ENCODE measurements at places on chromosomes 7 and 10. TPM values are rescaled to one million over a fixed set of nuclear protein-coding genes. Genes with fewer than 3 reads are reported as not detected.

The TEX47 gene
- not detected for total RNA-seq

The ETV1 gene
- total RNA-seq, result 0.28 TPM

The KCNIP2 gene
- 1.8 TPM for total RNA-seq

The ENO4 gene
- total RNA-seq, result not detected

The HOXA5 gene
- total RNA-seq, result not detected

The SPDYE11 gene
- not detected for total RNA-seq

The SPAM1 gene
- not detected for total RNA-seq

The CALHM3 gene
- total RNA-seq, result 0.16 TPM

The WNT8B gene
- not detected for total RNA-seq

The ANKIB1 gene
- 36.0 TPM for total RNA-seq

The BMPER gene
- not detected for total RNA-seq

The C10orf67 gene
- not detected for total RNA-seq

The SPDYE6 gene
- total RNA-seq, result not detected

The AS3MT gene
- total RNA-seq, result not detected

The HPSE2 gene
- total RNA-seq, result not detected

The OGDHL gene
- 0.51 TPM for total RNA-seq

The ADRB1 gene
- total RNA-seq, result 4.5 TPM

The TMEM178B gene
- total RNA-seq, result 0.03 TPM

The ITIH2 gene
- 0.72 TPM for total RNA-seq

The ELN gene
- total RNA-seq, result 0.19 TPM

The SLC26A4 gene
- not detected for total RNA-seq

The PGAM2 gene
- total RNA-seq, result 0.24 TPM

The UPK3B gene
- 1.3 TPM for total RNA-seq

The SKIDA1 gene
- 0.13 TPM for total RNA-seq

The DYNC1I1 gene
- 0.32 TPM for total RNA-seq

The ZNF853 gene
- total RNA-seq, result 0.13 TPM

The CCL26 gene
- total RNA-seq, result not detected
